Keratinocyte (primary cell): ENCODE measurements at places on chromosomes 2 and 18.

DNA sequence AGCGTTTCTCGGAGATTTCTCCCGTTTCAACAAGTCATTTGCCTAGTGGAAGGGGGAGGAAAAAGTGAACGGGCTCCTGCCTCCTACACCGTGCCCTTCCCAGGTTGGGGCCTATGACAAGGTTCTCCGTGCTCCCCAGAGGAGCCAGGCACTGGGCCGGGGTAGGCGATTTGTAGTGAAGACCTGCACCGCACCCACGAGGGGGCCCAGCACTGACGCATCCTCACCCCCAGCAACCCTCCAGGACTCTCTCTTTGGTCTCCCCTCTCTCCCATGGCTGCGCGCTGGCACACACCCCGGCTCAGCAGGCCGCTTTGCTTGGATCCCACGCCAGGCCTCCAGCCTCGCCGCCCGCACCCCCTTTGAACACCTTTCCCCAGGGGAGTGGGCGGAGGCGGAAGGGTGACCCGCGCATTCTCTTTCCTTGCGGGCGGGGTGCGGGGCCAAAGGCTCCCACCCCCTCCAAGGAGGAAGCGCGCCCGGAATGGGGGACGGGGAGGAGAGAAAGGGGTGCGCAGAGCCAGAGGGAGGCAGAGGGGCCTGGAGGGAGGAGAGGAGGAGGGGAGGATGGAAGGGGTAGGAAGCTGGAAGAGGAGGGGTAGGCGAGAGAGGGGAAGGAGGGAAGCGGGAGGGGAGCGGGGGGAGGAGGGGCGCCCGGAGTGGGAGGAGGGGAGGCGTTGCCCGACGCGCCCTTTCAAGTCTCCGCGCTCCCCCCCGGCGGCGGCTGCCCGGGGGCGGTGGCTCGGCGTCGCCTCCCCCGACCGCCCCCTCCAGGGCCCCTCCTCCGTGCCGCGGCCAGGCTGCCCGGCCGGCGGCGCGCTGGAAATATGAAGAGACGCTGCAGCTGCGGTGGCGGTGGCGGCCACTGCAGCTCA lies at the start of gene APCDD1:
TSS of gene APCDD1 (plus strand) at position 830 of the 875 bp plus-strand sequence. CDS start 347 bp downstream, outside the sequence.
- no peak for DNase-seq

GRCh38 chr18:23826850-23827620 lies 137.8 kb downstream of the LAMA3 start:
- DNase-seq, result no peak

DNA sequence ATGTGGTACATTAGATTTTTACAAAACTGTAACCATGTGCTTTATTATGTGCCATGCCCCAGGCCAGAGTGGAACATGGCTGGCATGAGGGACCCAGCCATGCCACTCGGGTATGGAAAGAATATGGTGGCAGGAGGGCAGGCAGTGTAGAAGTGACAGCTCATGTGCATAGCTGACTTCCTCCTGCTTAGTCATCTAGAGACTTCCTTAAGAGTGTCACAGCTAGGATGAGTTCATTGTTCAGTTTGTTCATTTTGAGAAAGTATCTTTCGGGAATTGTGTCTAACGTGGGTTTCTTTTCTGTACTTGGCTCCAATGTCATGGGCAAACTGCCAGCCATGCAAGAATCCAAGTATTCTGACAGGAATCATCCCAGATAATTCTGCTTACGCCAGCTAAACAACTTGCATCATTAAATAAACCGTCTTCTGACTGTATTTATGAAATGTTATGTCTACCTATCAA lies 94.3 kb upstream of the ITGB6 start:
- DNase-seq, result no peak

- DNase-seq, result no peak
These were observed 6.5 kb downstream of the CTLA4 start for GRCh38 chr2:203873921-203874631.

DNA sequence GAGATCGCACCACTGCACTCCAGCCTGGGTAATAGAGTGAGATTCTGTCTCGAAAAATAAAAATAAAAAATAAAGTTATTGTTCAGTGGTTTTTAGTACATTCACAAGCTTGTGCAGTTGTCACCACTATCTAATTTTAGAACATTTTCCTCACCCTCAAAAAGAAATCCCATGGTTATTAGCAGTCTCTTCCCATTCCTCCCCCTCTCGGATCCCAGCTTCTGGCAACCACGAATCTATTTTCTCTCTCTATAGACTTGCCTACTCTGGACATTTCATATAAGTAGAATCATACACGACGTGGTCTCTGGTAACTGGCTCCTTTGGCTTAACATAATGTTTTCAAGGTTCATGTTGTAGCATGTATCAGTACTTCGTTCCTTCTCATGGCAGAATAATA lies 38.6 kb downstream of the CABLES1 start:
- DNase-seq, result no peak

DNA sequence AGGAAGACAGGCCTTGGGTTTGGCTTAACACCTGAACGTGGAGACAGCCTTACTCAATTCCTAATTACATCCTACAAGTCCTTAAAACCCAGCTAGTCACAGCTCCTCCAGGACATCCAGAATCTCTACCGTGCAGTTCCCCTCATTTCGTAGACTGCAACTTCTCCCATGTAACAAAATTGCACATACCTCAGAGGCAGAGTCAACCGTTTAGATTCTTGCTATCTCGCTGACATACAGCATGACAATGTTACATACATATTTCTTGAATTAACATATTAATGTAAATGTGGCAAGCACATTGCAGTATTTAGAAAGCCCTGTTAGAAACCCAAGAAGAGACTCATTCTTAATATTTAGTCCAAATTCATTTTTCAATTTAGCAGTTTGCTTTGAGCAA lies 358.7 kb downstream of the SETBP1 start:
- DNase-seq, result no peak

GRCh38 chr2:187078297-187078696 lies 229.3 kb upstream of the ZSWIM2 start:
- no peak for DNase-seq

- DNase-seq, result no peak
These were observed 128.8 kb upstream of the MSH6 start for GRCh38 chr2:47653902-47654789.

- DNase-seq, result no peak
These were observed 67.4 kb upstream of the ACVR1C start for GRCh38 chr2:157696036-157696435.

GRCh38 chr2:203551778-203552177 lies 16.7 kb upstream of the RAPH1 start:
- no peak for DNase-seq

GRCh38 chr2:187475499-187476248 lies 27.6 kb upstream of the CALCRL start:
- no peak for DNase-seq

- DNase-seq, result no peak
These were observed 85.7 kb upstream of the LAPTM4A start for GRCh38 chr2:20137131-20137571.

GRCh38 chr2:239002954-239003623 lies 155.2 kb downstream of the TWIST2 start:
- DNase-seq, result no peak

GRCh38 chr18:55404832-55405465 lies 183.0 kb downstream of the TCF4 start:
- no peak for DNase-seq

- DNase-seq, result no peak
These were observed 41.8 kb upstream of the NAB1 start for GRCh38 chr2:190607014-190607597.

GRCh38 chr2:101300836-101301235 lies 7.7 kb downstream of the RNF149 start:
- no peak for DNase-seq

DNA sequence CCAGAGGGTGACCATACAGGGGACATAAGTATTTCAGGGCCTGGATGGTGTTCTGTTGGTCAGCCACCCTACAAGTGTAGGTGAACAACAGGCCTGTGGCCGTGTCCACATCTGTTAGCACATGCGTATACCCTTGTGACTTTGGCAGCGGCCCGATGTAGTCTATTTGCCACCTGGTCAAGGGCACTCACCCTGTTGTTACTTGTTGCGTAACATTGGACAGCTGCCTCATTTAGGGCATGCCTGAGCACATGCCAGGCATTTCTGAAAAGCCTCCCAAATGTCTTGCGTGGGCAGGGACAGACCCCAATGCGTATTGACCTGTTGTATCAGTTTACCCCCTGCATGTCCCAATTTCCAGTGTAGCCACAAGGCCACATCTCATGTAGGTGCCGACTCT lies 235.0 kb downstream of the MBD5 start:
- DNase-seq, result no peak

DNA sequence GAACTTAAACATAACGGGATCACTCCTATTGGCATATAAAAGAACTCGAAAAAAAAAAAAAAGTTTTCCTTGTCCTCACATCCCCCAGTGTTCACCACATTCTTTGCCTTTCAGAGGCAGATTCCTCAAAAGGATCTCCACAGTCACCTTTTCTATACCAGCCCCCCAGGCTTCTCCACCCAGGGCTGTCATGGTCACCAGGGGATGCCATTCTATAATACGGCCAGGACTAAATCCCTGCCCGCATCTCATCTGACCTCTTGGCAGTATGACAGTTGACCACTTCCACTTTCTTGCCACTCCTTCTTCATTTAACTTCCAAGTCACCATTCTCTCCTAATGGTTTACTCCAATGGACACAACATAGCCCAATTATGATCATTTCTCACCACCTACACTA lies 29.3 kb downstream of the SOS1 start:
- no peak for DNase-seq

- no peak for DNase-seq
These were observed 126.4 kb upstream of the SP5 start for GRCh38 chr2:170588729-170589128.

DNA sequence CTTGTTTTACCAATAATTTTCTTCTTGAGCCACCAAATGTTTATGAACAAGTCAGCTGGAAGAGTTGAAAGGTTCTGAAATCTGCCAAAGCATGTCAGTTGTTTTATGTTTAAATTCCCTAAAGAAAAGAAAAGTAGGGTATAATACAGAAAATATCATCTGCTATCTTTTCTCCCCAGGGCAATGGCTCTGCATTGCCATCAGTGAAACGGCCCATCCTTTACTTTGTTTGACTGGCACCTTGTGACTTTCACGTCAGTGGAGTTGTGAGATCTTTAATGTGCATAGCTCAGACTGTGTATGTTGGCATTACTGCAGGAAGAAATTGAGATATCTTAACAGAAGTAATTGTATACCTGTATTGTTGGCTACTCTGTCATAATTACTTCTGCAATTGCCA lies 239.9 kb downstream of the THSD7B start:
- DNase-seq, result no peak

DNA sequence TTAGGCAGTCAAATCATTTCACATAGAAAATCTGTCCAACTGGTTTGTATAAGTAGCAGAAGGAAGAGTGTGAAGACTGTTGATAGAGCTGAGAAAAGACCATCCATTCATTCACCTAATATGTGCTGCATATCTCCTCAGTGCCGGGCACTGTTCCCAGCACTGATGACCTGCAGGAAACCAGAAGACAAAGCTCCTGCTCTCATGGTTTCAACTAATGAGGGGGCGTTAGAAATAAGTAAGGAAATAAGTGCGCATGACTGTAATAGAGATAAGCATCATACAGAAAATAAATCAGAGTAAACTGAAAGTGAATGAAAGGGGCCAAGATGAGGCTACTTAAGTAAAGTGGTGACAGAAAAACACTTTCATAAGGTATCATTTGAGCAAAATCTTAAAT lies 427.5 kb upstream of the CDH20 start:
- DNase-seq, result no peak

DNA sequence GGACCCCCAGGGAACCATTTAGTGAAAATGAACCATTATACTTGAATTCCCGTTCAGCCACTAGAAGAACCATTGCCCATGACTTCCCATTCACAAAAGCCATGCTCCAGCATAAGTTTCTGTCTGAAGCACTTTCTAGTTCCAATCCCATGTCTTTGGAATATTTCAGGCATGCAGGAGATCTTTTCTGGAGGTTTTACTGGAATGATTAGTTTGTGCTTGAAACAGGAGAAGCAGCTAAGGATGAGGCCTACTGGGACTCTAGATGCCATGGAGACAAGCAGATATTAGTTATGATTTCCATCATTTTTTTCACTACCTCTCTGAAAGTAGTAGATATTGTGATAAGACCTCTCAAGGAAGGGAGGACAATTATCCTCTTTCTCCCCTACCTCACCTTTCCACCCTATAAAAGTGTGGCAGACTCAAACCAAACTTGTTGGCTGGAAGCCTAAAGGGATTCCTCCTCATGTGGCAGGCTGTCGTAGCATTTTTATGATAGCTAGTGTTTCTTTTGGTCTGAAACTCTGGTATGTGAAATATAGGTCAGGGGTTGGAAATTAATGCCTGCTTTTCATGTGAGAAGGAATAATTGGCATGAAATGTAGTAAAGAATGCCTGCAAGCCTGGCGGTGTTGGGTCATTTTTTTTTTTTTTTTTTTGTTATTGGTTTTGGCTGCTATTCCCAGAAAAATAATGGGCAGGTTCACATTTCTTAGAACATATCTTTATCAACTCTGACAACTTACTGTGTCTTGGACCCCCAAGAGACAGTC lies 29.3 kb upstream of the MMADHC start:
- no peak for DNase-seq

DNA sequence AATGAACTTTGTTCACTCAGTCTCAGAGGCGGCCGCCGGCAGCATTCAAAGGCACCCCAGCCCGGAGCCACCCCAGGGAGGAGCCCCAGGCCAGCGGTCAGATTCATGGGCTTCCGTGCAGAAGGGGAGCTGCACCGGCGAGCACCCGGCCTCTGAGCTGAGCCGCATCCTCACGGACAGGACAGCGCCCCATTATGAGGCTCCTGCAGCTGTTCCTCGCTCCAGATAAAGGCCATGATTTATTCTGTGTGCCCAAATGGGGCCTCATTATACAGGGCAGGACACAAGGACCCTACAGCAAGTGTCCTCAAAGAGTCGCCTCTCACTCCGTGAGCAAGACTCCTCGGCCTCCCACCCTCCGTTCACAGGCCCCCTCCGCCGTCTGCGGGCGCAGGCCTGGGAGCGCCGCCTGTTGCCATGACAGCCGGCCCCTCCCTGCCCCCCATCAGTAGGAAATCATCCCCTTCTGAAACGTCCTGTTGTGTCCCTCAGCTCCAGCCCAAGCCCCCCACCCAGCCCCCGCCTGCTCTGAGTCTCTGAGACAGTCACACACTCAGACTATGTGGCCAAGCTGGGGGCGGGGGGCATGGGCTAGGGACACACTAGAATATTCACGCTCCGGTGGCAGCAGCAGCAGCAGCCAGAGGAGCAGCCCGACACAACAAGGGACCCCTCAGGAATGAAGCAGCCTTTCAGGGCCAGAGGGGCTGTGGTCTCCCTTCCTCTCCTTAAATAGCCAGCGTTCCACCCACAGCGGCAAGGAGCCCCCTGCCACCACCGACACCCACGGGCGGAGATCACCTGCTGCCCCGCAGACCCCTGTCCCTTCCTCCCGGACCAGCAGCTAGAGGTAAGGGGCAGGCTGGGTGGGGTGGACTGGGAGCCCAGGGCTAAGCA lies at the start of gene GPR17:
TSS of gene GPR17 (plus strand) at position 759 of the 897 bp plus-strand sequence. CDS start 4,583 bp downstream, outside the sequence.
- DNase-seq, result no peak
